Immature natural killer cell (primary cell): ENCODE measurements at places on chromosomes 1 and 21.

- no peak overlapping the region for H3K27ac ChIP-seq
- DNase-seq, result no peak
- no peak overlapping the region for H3K4me3 ChIP-seq
- no peaks in the 10 kb centered on the region for H3K27me3 ChIP-seq
- H3K36me3 ChIP-seq, result peaks cover 11% of the 10 kb centered on the region
- H3K4me1 ChIP-seq, result no peaks in the 10 kb centered on the region
These were observed 56.2 kb downstream of the BTBD8 start for GRCh38 chr1:92136341-92136740.

DNA sequence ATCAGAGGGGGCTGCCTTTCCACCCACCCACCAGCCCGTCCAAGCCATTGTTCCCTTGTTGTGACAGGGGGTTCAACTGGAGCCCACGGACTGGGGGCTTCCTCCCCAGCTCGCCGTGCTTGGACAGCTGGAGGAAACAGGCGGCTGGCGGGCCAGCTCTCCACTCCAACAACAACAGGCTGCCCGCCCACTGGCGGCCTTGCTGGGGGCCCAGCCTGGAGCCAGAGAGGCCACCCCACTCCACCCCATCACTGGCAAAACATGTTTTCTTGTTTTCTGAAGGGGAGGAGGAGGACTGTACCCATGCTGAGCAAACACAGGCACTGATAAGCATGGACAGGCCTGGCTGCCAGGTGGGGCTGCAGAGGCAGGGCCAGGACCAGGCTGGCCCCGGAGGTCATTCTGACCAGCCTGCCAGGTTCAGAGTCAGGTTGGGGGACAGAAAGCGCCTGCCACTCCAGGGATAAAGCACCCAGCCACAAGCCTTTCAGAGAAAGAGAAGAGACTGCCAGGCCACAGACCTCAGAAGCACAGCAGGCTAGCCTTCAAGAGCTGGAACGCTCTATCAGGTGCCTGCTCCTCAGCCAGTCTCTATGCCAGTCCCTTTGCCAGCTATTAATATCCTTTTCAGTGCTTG, 32.8 kb downstream of the GJA4 start:
- no peak for DNase-seq
- H3K27ac ChIP-seq, result no peak overlapping the region
- H3K4me1 ChIP-seq, result no peaks in the 10 kb centered on the region
- no peak overlapping the region for H3K4me3 ChIP-seq
- H3K27me3 ChIP-seq, result no peaks in the 10 kb centered on the region

- H3K4me3 ChIP-seq, result no peak overlapping the region
- DNase-seq, result no peak
- no peak overlapping the region for H3K27ac ChIP-seq
- no peaks in the 10 kb centered on the region for H3K36me3 ChIP-seq
- H3K4me1 ChIP-seq, result no peaks in the 10 kb centered on the region
These were observed 140.8 kb downstream of the FMN2 start for GRCh38 chr1:240232530-240232929.

DNA sequence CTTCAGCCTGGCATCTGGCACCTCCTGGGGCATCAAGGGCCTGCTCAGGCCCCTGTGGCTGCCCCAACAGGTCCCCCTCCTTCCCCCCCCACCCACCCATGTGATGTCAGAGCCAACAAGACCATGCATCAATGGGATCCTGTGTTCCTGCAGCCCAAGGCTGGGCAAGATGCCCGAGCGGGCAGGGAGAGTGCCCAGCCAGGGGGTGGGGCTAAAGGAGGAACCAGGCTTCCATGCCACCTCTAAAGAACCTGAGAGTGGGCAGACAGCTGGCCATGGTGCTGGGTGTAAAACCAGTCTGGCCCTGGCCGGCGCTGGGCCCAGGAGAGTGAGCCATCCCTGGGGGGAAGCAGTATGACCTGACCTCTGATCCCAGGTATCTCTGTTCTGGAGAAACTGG, 7.6 kb downstream of the COL16A1 start:
- H3K4me3 ChIP-seq, result no peak overlapping the region
- H3K36me3 ChIP-seq, result no peaks in the 10 kb centered on the region
- no peak for DNase-seq
- no peaks in the 10 kb centered on the region for H3K27me3 ChIP-seq

DNA sequence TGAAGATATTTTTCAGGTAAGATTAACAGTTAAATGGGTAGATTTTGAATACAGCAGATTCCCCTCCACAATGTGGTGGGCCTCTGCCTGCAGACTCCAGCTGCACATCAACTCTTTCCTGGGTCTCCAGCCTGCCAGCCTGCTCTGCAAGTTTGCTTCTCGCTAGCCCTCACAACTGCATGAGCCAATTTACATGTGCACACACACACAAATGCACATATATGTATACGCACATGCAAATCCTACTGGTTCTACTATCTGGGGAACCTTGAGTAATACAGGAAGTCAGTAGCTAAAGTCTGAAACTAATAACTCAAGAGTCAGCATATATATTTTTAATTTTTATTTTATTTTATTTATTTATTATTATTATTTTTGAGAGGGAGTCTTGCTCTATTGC, 34.8 kb upstream of the QSOX1 start:
- H3K27ac ChIP-seq, result no peak overlapping the region
- peaks cover 3% of the 10 kb centered on the region for H3K27me3 ChIP-seq
- no peaks in the 10 kb centered on the region for H3K36me3 ChIP-seq
- no peaks in the 10 kb centered on the region for H3K4me1 ChIP-seq
- no peak overlapping the region for H3K4me3 ChIP-seq
- no peak for DNase-seq

- H3K27ac ChIP-seq, result no peak overlapping the region
- no peak for DNase-seq
- H3K4me1 ChIP-seq, result no peaks in the 10 kb centered on the region
- no peaks in the 10 kb centered on the region for H3K36me3 ChIP-seq
These were observed 1030.0 kb downstream of the MRPL39 start for GRCh38 chr21:24577301-24577700.
